Substantia nigra (tissue), 51 donors: ENCODE measurements at places on chromosomes 13 and 19.

DNA sequence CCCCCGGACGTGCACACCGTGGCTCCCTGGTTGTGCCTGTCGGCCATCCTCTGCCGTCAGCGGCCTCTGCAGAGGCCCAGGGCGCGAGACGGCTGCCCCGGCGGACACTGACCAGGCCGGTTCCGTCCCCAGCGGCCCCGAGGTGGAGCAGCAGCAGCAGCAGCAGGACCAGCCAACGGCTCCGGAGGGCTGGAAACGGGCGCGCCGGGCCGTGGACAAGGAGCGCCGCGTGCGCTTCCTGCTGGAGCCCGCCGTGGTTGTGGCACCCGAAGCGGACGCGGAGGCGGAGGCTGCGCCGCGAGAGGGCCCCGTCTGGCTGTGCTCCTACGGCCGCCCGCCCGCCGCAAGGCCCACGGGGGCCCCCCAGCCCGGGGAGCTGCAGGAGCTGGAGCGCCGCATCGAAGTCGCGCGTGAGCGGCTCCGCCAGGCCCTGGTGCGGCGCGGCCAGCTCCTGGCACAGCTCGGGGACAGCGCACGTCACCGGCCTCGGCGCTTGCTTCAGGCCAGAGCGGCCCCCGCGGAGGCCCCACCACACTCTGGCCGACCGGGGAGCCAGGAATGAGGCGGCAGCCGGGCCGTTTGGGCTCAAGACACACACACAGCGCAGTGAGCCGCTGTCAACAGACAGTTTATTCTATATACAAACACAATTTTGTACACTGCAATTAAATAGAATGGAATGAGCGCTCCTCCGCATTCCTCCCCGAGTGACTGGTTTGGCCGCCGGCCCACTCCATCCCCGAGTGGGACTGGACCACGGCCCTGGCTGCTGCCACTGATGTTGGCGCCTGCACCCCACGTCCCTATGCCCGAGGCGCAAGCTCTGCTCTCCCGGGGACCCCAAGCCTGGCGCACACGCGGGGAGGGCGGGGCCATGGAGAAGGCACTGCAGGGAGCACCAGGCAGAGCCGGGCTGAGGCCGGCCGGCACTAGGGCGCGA is 9.1 kb downstream of the GRIN3B start:
- DNase-seq = no peak

- no peak for DNase-seq
Measured at GRCh38 chr13:27593267-27593666, 27.1 kb downstream of the LNX2 start.

DNA sequence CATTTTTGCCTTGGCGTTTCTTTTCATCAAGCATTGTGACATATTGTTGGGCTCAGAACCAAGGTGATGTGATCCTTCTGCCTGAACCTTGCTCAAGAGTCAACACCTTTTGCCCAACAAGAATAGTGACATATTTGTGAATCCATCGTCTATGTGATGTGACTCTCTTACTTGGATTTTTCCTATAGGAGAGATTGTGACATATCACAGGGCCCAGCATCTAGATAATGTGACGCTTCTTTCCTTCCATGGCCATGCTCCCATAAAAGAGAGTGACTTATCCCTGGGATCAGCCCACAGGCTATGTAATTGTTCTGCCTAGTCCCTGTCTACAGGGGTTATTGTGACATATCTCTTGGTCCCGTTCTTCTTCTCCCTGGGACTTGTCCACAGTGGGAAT is 8.5 kb upstream of the ZNF429 start:
- no peak for DNase-seq

DNA sequence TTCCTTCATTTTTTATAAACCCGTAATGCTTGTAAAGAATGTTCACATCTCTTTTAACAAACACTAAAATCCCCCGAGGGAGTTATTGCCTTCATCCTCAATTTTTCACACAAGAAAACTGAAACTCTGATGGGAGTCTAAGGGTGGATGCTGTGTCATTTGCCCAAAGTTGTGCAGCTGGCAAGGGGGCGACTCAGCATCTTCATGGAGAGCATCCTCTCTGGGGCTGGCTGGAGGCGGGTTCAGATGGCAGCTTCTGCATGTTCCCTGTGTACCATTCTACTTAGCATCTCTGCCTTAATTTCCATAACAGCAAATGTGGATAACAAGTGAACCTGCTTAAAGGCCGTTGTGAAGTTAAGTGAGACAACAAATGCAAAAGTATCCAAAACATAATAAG is 256.4 kb downstream of the IRS2 start:
- no peak for DNase-seq

DNA sequence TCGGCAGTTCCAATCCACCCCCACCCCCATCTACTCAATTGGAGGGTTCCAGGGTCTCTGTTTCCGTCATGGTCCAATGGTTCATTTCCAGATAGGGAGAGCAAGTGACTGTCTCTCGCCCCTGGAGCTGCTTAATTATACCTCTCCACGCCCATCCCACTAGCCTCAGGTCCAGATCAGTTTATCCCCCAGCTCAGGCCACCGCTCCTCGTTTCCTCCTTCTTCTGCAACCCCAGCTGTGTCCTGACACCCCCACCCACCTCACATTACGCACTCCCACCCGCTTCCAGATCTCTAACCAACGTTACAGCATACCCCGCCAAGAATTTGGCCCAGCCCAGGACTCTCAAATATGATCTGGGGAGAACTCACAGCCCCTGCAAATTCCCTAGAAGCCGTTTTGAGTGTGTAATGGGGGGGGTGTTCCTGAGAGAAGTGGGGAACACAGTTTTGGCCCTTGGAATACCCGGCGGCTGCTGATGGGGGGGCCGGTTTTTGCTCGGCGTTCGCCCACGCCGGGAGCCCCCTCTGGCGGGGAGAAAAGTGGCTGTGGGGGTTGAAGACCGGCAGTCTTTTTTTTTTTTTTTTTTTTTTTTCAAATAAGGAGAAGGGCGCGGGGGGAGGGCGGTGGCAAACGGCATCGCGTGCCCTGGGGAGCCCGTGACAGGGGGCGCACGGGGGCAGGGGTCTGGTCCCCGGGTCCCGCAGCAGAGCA is 1.7 kb upstream of the PDE4A start:
- DNase-seq = no peak
